ENCODE measurements at places on chromosomes 16 and 17.

GRCh38 chr17:20234276-20234675 lies 225.1 kb downstream of the SPECC1 start:
- DNase-seq: peak; percentile 95

GRCh38 chr17:40316571-40317344 lies 7.8 kb downstream of the RARA start:
- no peak for DNase-seq

DNA sequence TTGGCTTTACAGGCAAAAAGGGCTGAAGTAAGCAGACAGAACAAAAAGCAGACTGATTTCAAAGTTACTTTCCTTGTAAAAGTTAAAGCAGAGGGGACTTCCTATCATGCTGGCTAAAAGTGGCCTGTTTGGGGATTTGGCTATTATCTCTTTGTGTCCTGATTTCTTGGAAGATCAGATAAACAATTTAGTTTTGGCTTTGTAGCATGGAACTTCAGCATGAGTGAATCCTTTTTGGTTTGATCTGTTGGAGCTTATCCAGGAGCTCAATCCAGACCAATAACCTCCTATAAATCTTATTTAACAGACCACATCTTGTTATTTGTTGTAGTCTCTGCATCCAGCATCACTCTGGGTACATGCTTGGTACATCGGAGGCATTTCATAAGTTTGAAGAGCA lies 8.9 kb upstream of the RNF112 start:
- no peak for DNase-seq

- DNase-seq: no peak
Measured at GRCh38 chr16:67227567-67227921, 614 bp downstream of the TMEM208 start.

GRCh38 chr17:65479282-65479681 lies 82.2 kb downstream of the AXIN2 start:
- DNase-seq: no peak

DNA sequence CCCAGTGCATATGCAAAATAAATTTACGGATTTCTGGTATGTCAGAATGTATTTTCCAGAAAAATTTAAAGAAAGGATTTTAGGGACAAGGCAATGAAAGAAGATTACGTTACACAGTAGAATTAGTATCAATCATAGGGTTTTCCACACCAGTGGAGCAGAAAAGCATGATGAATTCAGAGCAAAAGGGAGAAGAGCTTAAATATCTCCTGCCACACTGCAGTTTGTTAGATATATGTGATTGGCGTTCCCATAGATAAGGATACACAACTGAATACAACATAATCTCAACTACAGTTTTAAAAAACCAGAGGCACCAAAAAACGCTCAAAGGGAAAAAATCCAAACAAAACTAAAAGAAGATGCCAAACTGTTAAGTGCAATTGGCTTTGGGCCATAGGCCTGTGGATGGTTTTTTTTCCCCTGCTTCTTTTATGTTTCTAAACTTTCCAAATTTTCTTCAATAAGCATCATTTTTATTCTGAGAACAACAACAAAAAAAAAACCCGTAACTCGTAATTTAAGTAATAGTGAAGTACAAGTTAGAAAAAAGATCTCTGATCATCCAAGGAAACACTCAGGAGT lies 22.3 kb downstream of the MARF1 start:
- DNase-seq: no peak

DNA sequence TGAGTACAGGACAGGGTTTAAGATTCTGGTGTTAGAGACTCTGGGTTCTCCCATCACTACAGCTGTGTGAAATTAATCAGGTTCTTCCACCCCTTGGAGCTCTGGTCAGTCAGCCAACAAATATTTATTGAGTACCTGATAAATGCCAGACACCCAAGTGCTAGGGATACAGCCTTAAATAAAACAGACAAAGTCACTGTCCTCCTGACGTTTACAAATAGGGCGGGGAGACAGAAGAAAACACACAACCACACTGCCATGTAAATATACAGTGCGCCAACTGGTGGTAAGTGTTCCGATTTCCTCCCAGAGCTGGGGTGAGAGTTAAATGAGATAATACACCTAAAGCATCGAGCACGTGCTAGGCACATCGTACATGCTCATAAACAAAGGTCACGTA lies 121.0 kb downstream of the COPRS start:
- no peak for DNase-seq

DNA sequence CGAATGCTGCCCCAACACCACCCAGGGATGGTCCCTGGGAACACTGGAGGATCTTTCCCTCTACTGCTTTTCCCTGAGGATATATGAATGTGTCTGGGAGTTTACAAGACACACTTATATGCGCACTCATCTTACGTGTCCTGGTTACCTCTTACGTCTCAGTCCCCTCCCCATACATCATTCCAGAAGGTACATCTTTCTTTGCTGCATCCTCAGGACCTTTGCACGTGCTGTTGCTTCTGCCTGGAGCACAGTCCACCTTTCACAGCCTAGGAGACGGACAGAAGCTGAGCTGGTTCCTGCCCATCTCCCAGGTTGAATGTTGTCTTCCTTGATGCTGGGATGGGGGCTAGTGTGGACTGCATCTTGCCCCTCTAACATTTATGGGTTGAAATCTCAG lies 153.0 kb upstream of the FOXF1 start:
- DNase-seq: no peak

GRCh38 chr17:19331134-19331533 lies 31.4 kb downstream of the B9D1 start:
- DNase-seq: no peak

DNA sequence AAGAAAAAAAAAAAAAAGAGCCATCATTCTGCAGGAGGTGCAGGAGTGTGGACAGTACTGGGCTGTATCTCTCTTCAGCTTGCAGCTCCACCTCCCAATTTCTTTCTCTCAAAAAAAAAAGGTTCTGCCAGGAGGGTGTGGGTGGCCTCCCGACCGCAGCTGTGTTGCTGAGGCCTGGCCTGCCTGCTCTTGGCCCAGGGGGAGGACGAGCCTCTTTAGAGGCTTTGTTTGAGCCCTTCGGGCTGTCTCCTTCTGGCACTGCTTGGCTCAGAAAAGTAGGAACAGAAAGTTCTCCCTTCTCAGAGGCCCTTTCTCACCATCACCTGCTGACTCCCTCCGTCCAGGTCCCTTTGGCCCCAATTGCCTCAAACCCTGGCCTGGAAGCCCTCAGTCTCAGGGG lies 22.2 kb upstream of the C17orf107 start:
- DNase-seq: no peak

GRCh38 chr17:35359398-35359797 lies 14.0 kb downstream of the SLFN11 start:
- no peak for DNase-seq

DNA sequence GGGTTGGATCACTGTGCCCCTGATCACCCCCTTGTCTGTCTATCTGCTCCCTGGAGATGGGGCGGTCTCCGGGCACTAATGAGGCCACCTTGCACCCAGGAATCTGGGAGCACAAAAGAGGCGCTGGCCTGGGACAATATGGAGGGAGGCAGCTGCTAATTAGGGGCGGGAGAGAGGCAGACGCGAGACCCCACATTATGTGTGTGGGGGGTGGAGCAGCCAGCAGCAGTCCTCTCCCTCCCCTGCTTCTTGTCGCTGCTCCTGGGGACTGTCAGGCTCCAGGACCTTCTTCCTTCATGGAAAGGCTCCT lies 324 bp upstream of the HCRT start:
- DNase-seq: no peak

GRCh38 chr16:81307770-81308169 lies 7.0 kb upstream of the GAN start:
- DNase-seq: no peak
